ENCODE measurements at places on chromosomes 6 and 20. TPM values are rescaled to one million over a fixed set of nuclear protein-coding genes. Genes with fewer than 3 reads are reported as not detected.

SLC44A4 gene
- 0.15 TPM for total RNA-seq

GNAS-AS1 gene
- not detected for total RNA-seq

IRAK1BP1 gene
- 0.74 TPM for total RNA-seq

PSORS1C1 gene
- 5.7 TPM for total RNA-seq

BPIFB2 gene
- total RNA-seq = not detected

ZC3H12D gene
- 0.07 TPM for total RNA-seq

TFB1M gene
- total RNA-seq = 8.0 TPM

CGA gene
- total RNA-seq = not detected

MAS1 gene
- total RNA-seq = not detected

MYLK2 gene
- total RNA-seq = 0.88 TPM

SPATS1 gene
- total RNA-seq = not detected

PSMG4 gene
- 27.4 TPM for total RNA-seq
